Effector CD8-positive, alpha-beta T cell (primary cell): ENCODE measurements at places on chromosomes 3 and 15.

DNA sequence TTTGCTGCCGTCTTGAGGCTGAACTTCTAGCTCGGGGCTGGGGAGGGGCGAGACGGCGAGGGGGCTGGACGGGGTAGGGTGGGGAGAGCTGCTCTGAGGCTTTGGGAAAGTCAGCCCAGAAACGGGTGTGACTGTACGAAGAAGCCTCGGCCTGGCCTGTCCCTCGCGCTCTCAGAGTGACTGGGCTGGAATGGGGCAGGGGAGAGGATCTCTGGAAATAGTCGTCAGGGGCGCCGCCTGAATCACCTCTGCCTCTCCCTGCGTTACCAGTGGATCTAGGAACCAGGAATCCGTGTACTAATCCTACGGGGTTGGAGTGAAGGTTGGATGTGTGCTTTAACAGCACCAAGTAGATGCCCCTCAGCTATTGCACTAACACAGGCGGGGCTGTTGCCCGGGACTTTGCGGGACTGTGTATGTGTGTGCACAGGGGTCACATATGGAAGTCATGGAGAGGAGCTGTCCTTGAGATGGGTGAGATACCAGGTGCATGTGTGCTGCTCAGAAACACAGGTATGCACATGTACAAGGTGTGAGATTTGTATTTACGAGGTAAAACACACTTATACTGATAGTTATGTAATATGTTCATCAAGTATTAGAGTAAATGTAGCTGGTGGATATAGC lies 591 bp downstream of the FOXL2NB start:
- no peak for DNase-seq

DNA sequence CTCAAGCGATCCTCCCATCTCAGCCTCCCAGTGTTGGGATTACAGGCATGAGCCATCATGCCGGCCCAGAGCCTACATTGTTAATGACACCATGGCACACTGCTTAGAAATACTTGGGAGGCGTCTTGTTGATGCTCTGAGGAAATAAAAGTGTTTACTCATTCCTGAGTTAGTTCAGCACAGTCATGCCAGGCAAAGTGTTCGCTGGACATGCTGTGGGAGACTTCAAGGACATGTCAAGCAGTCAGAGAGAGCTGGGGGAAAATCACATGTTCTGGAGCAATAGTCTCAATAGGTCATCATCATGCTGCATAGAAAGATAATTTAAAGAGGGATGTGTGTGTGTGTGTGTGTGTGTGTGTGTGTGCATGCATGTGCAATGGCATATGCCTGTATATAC lies 37.5 kb downstream of the TTC23 start:
- DNase-seq, result no peak

DNA sequence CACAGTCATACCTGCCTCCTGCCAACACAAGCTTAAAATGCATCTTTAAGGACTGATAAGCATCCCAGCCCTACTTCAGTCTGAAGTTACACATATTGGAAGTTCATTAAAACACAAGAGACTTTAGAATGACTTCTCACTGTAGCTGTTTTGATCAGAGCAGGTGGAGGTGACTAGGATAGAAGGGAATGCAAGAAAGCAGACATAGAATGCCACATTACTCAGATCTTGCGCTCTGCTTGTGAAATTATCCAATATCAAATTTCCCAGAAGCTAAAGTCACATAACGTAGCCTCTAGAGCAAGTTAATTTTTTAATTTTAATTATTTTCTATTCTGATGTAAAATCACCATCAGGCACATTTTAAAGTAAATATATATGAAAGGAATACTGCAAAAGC lies 306.5 kb downstream of the PLOD2 start:
- DNase-seq, result no peak

- no peak for DNase-seq
These were observed 7.3 kb upstream of the BCL2A1 start for GRCh38 chr15:79978260-79978654.

- no peak for DNase-seq
These were observed 35.8 kb upstream of the SLC24A5 start for GRCh38 chr15:48084759-48085590.

- no peak for DNase-seq
These were observed 469.3 kb upstream of the MCTP2 start for GRCh38 chr15:93762036-93762435.

DNA sequence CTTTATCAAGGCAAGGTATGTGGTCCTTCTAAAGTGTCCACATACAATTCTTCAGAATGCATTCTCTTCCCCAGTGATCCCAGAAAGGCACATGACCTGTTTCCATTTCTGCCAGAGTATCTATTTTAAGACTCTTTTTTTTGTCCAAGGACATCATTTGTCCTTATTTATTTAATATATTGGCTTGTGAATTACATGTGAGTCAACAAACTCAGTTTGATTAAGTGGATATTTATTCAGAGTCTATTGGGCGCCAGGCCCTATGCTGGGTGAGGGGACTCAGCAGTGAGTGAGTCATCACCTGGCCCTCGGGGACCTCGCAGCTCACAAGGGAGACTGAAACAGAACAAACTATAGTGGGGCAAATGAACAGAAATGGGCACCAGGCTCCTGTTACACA lies 136.8 kb downstream of the SNRK start:
- no peak for DNase-seq

GRCh38 chr15:71804226-71804625 lies 6.1 kb upstream of the NR2E3 start:
- DNase-seq, result no peak

DNA sequence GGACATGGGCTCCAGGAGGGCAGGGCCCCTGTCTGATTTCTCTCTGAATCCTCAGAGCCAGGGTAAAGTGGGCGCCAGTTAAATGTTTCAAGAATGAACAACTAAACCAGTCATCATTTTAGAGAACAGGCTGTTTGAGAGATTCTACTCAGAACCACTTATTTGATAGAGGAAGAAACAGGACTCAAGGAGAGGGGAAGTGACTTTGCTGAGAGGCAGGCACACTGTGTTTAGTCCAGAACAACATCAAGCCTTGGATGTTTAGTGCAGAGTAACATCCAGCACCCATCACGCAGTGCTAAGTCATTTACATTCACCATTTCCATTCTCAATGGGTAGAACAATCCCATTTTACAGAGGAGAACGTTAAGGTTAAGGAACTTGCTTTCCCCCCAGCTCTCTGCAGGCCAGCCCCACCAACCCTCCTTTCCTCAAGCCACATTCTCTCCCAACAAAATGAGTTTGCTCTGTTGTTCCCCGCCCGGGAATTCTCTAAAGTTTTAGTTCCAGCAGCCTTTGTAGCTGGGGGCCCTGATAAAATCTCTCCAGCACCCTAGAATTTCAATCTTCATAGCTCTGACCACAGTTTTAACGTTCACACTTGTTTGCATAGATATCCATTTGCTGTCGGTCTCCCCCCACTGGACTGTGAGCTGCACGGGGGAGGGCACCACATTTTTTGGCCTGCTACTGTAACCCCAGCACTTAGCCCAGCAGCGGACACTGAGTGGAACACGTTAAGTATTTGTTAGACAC lies 962 bp downstream of the NMNAT3 start:
- no peak for DNase-seq

DNA sequence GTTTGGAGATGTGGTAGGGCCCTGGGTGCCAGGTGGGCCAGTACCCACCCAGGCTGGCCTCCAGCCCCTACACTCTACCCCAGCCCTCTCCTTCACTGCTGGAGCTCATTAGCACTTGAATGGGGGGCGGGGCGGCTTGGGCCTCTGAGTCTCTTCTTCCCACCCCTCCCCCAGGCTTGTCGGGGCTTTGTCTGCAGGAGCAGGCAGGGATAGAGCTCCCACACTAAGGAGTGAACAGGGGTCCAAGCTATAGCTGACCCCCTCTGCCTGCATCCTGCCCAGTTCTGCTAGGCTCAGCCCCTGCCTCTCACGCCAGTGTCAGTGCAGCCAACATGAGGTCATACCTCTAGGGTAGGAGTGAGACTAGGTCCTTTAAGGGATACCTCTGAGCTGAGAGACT lies 5.2 kb downstream of the GNAI2 start:
- no peak for DNase-seq

DNA sequence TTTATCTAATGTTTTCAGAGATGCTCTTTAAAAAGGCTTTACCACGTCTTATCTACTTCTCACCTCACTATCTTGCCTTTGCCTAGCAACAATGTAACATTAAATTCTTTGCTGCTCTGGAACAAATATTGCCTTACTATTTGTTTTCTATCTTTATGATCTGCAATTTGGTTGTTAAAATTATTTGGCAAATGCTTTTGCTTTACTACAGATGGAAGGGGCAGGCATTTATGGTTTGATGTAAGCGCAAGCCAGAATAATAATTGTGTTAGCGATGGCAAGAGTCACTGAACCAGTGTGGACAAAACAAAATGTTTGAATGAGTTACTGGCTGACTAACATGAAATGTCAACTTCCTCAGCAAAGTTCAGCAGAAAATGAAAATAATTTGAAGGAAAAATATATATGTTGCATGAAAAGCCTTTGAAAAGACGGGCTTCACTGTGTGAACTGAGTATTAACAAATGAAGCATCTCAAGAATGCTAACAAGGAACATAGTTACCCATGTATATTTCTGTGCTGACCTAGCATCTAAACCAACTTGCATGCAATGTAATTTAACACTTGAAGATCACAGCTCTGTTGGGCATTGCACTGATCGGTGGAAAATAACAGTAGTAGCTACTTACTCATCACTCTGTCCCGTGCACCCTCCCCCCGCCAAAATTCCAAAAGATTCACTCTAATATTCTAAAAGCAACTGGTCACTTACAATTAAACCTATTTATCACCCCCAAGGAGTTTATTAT lies 454.0 kb upstream of the ARHGEF26 start:
- DNase-seq, result no peak

- no peak for DNase-seq
These were observed 29.6 kb downstream of the STAC start for GRCh38 chr3:36409862-36410261.

DNA sequence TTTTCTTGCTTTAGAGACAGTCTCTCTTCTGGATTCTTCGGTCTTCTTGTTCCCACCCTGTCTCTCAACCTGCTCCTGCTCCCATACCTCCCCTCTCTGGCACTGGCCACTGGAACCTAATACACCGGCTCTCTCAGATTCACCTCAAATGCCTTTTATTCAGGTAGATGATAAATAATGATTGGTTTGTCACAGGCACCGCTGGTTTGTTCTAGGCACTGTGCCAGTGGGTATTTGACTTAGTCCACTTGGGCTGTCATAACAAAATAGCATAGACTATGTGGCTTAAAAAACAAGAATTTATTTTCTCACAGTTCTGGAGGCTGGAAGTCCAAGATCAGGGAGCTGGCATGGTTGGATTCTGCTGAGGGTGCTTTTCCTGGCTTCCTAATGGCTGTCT lies 278.2 kb upstream of the STT3B start:
- DNase-seq, result no peak
